ENCODE measurements at places on chromosomes 4 and X.

DNA sequence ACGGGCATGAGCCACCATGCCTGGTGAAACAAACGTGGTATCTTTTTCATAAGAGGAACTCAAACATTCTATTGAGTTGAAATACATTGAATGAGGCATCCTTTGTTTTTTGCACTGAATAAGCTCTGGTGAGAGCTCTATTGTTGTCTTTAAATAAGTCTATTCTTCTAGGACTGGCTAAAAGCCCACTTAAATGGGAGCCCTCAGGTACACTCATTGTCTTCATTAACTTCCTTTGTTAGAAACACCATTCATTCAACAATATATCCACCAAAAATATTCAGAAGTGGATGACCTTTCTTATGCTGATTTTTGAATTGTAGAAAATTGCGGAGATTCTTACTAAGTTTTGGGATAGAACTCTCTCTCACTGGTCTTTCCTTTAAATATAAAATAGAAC, 568.0 kb downstream of the IL1RAPL1 start:
- DNase-seq: no peak

- DNase-seq: no peak
Measured at GRCh38 chrX:55783723-55784122, 66.2 kb downstream of the RRAGB start.

DNA sequence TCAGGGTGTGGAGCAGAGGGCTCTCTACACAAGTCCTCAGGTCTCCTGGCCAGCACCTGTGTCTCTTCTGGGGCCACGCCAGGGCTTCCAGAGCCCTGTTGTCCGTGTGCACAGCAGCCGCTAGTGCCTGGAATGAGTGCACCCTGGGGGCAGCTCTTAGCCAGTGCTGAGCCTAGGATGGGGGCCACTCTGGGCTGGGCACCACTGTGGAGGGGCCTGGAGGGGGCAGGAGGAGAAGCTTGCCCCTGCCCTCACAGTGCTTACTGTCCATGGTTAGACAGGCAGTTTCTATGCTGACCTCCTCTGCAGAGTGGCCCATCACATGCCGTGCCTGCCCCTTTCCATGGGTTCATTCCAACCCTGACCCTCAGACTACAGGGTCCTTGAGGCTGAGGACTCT, 42.7 kb upstream of the GRPEL1 start:
- no peak for DNase-seq

GRCh38 chr4:85967872-85968271, 392.0 kb downstream of the MAPK10 start:
- no peak for DNase-seq

DNA sequence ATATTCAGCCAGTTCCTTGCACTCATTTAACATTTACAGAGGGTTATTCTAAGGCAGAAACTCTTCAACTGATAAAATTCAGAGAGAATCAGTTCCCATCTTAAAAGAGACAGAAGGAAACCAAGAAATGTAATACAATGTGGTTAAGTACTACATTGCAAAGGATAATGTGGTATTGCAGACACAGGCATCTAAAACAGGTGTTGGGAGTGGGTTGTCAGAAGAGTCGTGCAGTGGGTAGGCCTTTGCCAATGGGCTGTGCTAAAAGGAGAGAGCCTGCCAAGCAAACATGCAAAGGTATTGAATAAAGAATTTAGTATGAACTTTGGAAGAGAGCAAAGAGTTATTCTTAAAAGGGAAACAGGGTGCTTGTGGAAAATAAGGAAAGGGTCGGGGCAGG, 1044.4 kb upstream of the DIAPH2 start:
- DNase-seq: no peak

DNA sequence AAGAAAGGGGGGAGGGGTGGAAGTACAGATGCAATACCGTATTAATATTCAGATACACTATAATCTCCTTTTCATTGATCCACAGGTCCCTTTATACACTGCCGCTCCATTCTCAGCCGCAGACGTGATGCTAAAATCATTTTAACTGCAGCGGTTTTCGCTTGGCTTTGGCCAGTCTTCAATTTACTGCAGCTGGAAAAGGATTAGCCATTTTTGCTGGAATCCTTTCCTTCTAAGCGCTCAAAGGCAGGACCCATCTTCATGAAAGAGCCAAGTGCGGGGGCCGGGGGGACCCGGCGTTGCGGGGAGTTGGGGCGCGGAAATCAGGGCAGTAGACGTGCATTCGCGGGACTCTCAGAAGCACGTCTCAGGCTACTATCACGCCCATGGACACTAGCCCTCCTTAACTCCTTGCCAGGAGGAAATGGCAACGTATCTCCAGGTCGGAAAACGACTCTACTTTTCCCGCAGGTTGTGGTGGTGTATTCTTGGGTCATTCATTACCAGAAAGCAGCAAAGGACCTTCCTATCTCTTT, 1.7 kb upstream of the PCDH10 start:
- no peak for DNase-seq

GRCh38 chr4:109046471-109047201, 255.8 kb downstream of the COL25A1 start:
- DNase-seq: no peak

DNA sequence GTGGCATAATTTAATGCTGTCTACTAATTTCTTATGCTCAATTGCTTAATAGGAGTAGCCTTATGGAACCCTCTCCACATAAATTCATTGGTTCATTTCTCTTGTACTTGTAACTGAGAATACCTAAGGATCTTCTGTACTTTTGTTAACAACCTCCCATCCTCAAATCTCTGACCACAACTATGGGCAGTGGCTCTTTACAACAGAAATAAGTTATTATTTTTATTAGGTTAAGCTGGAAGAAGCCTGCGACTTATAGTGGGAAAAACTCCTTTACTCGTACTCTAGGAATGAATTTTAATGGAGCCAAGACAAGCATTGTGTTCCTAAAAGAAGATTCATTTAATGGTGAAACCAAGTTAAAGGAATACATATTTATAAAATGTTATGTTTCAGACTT, 337.1 kb upstream of the CTSO start:
- DNase-seq: no peak

DNA sequence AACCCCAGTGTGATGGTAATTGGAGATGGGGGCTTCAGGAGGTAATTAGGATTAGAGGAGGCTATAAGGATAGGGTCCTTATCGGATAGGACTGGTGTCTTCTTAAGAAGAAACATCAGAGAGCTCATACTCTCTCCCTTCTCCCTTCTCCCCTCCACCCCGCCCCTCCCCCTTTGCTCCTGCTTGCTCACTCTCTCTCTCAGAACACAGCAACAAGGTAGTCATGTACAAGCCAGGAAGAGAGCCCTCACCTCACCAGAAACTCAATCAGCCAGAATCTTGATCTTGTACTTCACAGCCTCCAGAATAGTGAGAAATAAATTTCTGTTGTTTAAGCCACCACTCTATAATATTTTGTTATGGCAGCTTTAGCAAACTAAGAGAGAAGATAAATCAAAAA, 4.5 kb downstream of the DDX60L start:
- no peak for DNase-seq

DNA sequence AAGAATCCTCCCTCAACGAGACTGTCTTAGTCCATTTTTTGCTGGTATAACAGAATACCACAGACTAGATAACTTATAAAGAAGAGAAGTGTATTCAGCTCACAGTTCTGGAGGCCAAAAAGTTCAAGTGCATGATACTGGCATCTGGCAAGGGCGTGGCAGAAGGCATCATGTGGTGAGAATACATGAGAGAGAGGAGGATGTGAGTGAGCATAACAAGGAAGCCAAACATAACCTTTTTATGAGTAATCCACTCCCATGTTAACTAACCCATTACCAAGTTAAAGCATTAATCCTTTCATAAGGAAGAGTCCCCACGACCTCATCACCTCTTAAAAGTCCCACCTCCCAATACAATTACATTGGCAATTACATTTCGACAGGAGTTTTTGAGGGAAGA, 504.6 kb downstream of the IQCM start:
- DNase-seq: no peak

DNA sequence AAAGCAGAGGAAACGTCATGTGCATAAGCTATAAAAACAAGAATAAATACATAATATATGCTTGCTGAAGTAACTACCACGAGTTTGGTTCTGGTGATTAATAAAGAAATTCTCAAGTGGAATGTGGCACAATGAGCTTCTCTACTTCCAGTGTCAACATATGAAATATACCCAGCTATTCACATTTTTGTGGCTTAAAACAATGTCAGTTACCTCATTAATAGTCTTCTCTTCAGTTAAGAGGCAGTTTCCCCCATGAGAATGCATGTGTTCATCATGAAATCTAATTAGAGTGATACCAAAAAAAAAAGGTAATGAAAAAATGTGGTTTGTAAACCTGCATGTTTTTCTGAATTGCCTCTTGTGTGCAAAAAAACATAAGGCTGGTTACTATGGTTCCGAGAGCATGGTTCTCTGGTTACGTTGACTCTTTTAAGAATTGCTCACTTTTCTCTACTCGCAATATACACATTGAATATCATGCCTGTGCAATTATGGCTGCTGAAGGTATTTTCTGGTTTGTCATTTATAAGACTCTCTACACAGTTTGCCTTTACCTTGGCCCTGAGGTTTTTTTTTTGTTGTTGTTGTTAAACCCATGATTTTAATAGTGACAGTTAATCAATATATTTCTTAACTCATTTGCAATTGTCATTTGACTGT, 108.2 kb downstream of the PCDH7 start:
- no peak for DNase-seq

GRCh38 chr4:166422475-166422874, 549.4 kb downstream of the TLL1 start:
- no peak for DNase-seq

DNA sequence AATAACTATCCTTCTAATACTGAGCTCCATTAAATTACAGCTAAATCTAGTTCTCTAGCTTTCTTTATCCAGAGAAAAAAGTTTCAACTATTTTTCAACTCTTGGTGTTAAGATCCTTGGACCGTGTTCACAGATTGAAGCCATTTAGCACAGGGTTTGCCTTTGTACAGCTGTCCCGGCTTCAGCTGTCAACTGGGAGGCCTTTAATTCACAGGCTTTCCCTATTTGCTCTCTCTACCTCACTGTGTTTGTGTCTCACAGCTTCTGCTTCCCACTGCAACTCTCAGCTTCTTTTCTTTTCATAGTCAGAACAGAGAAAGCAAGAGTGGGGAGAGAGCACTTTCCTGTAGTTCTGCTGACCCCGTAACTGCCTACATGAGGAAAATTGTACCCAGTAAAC, 76.9 kb upstream of the SMAD1 start:
- DNase-seq: no peak

DNA sequence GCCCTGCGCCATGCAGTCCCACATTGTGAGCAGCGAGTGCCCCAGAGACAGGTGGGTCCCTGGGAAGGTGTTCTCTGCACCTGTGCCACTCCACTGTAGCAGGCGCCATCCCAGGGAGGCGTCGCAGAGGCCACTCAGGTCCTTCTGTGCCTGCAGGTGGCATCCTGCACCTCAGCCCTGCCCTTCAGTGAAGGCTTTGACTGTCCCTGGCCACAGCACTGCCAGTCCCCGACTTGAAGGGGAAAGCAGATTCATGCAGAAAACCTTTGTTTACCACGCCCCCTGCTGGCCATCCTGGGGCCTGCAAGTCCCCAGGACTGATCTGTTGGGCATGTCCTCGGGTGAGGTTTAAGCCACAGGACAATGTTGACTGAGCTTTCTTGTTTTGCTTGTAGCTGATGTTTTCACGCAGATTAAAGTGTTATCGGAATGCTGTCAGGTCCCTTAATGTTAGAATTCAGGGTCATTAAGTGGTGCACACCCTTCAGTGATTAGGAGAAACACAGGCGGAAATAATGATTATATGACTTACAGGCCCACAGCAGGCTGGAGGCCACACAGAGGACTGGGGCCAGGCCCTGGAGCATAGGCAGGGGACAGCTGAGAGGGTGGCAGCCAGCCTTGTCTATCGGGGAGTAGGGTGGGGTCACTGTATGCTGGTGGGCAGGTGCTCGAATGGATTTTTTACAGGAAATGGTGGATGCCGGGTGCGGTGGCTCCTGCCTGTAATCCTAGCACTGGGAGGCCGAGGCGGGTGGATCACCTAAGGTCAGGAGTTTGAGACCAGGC, 5.0 kb downstream of the TACC3 start:
- peak; percentile 72 for DNase-seq

DNA sequence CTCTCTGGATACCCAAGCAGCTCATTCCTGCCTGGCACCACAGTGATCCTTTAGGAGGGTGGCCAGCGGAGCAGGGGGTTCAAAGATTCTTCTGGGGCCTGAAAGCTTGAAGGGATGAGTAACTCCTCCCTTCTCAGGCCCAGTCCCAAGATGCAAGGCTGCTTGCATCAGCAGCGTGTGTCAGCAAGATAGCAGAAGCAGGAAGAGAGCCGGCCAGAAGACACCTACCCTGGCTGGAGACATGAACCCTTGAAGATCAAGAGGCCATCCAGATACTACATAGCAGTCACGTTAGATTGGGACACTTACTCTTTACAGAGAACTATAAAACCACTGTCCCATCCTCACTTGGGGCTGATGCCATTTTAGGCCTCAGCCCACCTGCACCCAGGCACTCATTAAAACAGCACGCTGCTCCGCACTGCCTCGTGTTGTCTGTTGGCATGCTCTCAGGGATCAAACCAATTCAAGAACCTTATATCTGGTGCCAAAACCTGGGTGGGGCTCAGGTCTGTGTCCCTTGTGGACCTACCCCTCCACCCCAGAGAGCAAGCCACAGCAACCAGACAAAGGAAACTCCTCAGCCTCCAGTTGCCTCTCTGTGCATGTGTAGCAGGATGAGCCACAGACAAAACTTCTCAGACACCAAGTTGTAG, 6.5 kb downstream of the UGT2B17 start:
- DNase-seq: no peak

DNA sequence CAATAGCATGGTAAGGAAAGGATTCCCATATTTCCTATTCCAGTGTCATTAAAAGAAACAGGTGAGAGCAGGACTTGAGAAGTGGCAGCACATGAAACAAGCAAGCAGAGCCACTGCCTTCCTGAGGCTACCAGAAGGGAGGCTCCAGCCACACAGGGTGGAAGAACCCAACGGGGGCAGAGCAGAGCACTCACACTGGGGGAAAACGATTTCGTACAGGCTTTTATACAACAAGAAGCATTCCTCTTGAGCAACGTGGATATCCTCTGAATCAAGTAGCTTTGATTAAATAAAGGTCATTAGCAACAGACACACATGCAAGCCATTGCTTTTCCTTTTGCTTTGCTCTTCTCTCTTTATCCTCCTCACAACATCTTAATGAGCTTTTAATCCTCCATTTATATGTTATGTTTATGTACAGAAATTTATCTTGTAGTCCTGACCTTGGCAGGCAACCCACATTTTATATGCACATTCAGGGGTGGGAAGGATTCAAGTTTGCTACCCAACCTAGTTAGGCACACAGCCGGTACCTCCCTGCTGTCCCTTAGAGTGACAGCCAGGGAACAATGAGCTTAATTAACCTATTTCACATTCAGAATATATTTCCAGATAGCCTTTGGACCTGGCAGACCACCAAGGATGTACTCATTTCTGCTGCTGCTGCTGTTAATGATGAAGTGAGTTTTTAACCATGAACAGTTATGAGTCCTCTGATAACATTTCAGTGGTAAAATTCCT, 202.1 kb downstream of the ARHGAP24 start:
- DNase-seq: no peak
